Cortex of kidney (tissue), 1 donor: ENCODE measurements at places on chromosomes 6 and 20.

DNA sequence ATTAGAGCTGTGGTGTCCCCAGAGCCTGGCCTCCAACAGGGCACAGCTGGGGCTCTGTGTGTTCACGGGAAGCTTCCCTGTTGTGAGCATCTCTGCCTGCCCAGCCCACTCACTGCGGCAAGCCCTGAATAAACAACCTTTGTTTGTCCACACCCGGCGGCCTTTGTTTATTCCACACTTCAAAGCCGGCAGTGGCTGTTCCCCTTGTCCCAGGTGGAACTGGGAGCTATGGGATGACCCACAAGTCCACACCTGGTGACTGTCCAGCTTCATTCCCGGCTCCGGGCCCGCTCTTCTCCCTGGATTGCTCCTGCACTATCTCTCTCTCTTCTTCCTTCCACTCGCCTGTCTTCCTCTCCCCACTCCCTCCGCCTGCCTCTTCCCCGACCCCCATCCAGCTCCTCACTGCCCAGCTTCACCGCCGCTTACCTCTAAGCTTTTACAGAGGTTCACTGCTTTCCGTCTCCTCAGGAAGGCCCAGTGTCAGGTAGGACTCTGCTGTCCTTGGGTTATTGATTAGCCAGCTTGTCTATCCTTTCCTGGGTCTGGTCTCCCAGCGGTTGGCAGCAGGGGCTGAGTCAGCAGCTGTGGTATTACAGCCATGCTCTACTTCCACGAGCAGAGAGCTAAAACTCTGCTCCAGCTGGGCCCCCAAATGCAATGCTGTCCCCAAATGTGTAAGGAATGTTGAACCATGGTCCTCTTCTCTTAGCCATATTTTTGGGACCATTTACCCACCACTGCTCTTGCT, 17.8 kb downstream of the DACT2 start:
- no peak for DNase-seq

- DNase-seq, result no peak
These were observed 33.2 kb upstream of the MARCKS start for GRCh38 chr6:113823916-113824315.

- DNase-seq, result no peak
These were observed 31.4 kb downstream of the RGS17 start for GRCh38 chr6:153099636-153100035.

DNA sequence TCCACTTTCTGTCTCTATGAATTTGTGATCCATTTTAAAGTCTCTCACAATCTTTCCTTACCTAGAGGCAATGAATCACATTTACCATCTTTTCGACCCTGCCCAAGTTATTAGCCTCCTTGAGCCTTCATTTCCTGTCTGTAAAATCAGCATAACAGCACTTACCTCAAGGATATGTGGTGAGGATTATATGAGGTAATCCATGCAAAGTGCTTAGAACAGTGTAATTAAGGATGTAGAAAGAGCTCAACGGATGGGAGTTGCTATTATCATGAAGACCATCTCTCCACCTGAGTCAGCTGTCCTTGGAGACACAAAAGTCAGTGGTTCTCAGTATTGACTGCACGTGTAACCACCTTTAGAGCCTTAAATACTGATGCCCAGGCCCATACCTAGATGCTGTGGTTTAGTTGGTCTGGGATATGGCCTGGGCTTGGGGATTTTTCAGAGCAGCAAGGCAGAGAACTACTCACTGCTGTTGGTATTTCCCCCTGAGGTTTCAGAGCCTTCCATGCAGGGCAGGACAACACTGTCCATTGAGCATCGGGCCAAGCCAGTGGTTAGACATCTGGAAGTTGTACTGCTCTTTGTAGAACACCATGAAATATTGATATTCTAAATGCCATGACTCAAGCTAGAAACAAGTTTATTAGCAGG, 55.8 kb downstream of the LYRM2 start:
- no peak for DNase-seq

GRCh38 chr6:144098993-144099392, 3.6 kb upstream of the SF3B5 start:
- no peak for DNase-seq

DNA sequence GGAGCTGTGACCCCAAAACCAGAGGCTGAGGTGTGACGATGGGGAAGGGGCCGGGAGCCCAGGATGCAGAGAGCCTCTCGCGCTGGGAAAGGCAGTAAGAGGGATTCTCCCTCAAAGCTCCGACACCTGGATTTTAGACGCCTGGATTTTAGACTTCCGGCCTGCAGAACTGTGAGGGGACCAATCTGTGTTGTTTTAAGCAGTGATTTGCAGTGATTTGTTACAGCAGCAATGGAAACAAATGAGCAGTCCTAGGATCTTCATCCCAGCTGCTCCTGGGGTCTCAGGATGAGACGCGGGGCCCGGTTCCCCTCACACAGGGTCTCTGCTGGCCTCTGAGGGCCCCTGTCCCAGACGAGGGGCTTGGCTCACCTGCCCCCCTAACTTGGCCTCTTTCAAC, 365.5 kb downstream of the THBS2 start:
- no peak for DNase-seq

DNA sequence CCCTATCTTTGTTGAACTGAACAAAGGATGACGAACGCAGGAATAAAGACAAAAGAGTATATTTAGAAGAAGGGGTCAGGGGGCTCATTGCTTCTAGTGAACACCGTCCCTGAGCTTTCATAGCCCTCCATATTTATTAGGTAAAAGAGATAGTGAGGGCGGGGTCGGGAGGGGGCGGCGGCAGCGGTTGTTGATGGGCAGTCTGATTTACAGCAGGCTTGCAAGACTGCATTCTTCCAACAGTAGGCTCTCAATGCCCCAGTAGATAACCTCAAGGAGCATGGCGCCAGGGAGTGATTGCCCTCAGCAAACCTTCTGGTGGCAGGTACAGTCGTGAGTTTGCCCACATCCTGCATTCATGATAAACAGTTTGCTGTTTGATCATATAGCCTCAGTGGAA, 563.3 kb upstream of the SYNCRIP start:
- no peak for DNase-seq

DNA sequence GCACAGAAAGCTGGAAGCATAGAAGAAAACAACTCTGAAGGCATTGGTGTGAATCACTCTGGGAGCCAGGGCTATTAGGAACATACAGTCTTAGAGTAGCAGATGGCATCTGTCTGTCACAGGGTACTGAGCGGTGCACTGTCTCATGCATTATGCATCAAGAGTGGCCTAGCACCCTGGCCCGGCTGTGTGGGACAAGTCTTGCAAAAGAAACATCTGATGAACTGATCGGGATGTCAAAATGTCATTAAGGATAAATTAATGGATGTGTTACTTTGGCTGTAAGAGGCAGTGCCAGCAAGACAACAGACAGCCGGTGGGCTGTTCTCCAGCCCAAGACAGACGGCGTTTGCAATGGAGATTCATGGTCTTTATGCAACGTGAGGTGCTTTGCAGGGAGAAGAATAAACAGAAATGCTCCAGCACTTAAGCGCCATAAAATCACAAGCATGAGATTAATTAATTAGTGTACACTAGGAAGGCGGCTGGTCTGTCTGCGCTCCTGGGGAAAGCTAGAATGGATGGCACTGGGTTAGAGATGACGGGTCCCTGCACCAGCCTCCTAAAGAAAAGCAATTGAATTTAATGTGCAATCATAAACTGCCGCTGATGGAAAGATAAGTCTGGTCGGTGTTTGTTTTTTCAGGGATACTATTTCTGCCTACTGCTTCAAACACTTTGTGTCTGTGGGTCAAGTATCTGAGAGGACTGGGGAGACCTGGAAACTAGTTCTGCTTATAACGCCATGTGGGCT, 600.6 kb upstream of the CHD6 start:
- no peak for DNase-seq
